ENCODE measurements at places on chromosomes 4 and X.

GRCh38 chr4:38278255-38278654 is 318.1 kb downstream of the PTTG2 start:
- no peak for DNase-seq

DNA sequence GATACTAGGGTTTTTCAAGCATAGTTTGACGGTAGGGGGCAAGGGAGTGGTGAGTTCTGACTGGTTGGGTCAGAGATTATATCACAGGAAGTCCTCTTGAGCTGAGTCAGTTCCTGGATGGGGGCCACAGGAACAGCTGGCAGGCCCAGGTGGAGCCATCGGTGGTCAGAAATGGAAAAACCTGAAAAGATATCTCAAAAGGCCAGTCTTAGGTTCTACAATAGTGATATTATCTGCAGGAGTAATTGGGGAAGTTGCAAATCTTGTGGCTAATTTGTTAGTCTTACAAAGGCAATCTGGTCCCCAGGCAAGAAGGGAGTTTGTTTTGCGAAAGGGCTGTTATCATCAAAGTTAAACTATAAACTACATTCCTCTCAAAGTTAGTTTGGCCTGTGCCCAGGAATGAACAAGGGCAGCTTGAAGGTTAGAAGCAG is 159.3 kb downstream of the PTCHD1 start:
- no peak for DNase-seq

- no peak for DNase-seq
Observed at GRCh38 chr4:101953949-101954348, 163.4 kb downstream of the BANK1 start.

GRCh38 chrX:23317799-23318724 is 16.6 kb upstream of the PTCHD1 start:
- no peak for DNase-seq

- no peak for DNase-seq
Observed at GRCh38 chrX:45506149-45506730, 305.6 kb upstream of the DIPK2B start.

GRCh38 chrX:16845686-16846085 is 24.5 kb downstream of the RBBP7 start:
- no peak for DNase-seq

DNA sequence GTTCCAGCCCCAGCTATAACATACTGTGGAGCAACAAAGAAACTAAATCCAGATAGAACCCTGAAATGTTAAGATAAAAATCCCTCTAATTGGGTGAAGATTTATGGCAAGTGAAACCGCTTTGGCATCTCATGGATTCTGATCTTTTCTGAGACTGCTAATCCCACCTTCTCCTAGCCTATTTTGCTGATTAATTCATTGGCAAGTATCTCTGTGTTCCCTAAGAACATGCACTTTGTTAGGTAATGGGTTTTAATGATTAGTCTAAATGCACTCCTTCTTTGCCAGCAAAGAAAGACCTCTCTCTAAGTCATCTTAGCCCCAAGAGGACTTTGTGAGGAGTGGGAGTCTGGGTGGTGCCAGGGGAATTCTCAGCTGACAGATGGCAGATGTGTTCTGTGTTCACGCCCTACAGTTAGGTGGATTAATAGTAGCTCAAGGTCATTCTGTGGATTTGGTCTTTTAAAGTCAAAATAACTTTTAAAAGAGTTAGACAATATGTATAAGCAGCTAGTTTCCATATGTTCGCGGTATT is 171.3 kb downstream of the UNC5C start:
- no peak for DNase-seq

GRCh38 chr4:123409334-123409733 is 12.7 kb downstream of the SPRY1 start:
- no peak for DNase-seq

GRCh38 chr4:142378179-142378578 is 467.9 kb downstream of the INPP4B start:
- DNase-seq: no peak

DNA sequence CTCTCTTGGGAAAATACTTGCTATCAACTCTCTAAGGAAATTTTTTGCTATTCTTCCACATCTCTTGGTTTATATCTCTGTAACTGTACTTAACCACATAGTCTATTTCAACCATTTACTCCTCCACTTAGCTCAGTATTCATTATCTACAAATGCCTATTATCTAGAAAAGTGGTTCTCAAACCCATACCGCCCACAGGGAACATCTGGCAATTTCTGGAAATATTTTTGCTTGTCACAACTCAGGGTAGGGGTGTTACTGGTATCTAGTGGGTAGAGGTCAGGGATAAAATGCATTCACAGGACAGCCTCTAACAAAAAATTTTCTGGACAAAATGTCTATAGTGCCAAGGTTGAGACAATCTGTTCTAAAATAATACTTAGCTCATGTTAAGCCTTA is 14.4 kb downstream of the ATRX start:
- DNase-seq: no peak

DNA sequence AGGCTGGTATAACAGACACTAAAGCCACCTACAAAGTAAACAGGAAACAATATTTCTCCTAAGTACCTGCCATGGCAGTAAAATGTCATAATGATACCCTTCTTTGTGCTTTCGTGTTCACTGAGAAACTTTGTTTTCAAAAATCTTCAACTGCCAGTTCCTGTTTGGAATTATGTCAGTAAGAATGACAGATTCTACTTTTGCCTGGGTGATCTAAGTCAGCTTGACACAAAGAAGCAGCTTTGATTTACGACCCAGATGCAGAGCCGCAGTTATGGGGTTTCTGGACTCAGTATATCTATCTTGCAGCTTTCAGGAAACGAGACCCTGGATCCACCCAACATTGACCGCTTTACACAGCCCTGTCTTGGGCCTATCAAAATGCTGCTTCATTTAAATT is 71.2 kb downstream of the SNX25 start:
- DNase-seq: no peak

DNA sequence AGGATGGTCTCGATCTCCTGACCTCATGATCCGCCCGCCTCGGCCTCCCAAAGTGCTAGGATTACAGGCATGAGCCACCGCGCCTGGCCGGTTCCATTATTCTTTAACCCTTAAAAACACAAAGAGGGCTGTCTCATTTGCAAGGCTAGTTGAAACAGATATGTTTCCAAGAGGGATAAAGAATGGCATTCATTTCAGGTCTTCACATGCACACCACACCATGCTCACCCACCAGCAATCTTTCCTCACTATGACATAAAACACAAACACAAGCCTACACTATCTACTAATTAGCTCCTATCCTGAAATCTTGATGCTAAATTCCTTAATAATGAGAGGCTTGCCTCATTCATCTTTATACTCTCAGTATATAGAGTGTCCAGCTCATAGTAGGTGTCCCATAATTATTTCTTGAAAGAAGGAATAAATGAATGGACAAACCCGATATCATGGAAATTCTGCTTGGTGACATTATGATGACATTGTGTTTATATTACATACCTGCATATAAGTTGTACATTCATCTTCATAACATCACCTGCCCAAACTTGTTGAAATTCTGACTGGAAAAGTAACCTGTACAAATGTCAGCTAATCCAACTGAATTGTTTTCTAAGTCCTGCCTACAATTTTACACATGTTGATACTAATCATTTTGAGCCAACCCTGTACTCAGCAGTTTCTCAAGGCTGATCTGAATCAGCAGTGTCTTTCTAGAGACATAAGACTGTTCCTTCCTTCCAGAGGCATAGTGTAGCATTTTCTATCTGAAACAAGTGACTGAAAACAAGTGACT is 408.5 kb downstream of the KLHL13 start:
- no peak for DNase-seq

DNA sequence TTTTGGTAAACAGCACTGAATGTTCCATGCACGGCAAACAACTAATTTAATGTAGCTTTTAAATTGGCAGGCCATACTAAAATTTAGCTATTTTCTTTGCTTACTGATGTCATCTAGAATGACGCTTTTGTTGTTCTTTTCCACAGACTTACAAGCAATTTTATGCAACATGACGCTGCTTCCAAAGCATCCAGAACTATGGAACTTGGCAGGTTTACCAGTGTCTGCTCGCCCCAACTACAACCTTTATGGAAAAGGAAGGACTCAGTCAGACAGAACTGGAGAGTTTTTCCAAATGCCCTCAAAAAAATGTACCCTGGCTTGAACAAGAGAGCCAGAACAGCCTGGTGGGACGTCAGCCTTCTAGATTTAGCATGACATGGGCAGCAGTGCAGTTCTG is 58.7 kb downstream of the ANOS1 start:
- DNase-seq: no peak

DNA sequence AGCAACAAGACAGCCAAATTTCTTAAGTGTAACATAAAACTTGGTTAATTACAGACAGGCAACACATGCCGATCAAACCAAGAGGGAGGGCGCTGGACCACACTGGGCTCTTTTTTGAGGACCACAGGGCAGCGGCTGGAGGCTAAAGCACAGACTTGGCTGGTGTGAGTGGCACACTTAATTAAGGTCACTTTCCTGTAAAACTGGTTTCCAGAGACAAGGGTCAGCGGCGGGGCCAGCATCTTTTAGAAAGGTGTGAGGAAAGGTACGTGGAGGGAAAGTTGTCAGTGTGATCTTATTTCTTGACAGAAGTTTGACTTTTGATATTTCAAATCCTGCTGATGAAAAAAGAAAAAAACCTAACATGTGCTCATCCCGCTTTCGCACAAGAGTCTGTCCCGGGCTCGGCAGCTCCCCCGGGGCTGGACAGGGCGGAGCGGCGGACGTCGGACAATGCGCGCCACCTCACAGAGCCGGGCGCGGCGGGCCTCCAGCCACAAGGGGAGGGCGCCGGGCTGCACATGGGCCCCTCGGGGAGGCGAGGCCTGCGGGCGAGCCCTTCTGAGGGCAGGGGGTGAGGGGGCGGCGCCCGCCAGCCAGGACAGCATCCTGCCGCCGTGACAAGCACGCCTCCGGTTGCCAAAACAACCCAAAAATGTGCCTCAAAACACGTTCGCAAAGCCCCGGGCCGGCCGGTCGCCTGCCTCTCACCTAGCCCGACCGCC is 660 bp upstream of the HSPA4L start:
- DNase-seq: no peak

DNA sequence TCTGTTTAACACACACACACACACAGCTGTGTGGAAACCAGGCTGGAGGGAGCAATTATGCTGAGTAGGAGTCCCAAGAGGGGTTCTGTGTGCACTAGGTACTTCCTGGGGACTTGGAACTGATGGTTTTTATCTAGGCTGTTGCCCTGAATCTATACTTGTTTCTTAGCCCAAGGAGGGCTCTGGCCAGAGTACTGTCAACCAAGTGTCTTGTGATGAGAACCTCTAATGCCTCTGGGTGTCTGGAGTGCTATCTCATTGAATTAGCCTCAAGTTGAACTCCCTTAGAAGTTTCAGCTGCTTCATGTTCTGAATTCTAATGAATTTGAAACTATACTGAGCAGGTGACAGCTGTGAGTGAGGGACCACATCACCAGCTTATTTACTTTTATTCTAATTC is 16.6 kb downstream of the ARHGAP24 start:
- DNase-seq: no peak

DNA sequence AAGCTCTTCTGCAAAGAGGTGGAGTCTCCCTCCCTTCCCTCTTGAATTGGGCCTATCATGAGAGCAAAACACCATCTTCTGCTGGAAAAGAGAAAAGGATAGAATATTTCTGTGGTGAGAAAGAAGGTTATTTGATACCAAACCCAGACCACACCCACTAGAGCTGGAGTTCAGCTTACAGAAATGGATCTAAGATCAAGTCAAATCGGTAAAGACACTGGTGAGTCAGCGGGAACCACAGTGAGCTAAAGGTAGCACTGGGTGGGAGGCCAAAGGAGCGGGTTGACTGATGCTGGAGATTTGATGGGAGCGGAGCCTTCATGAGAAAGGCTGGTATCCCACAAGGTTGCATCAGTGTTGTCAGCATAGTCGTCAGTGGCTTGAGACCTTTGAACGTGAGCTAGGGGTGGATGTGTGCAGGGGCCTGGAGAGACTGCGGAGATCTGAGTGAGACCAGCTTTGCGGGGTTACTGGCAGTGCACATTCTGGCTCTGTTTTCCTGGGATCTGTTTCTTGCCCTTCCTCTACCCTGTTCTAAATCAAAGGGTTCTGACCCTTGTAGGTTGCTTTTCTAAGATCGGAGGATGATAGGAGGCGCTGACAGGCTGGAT is 106.4 kb upstream of the SCOC start:
- no peak for DNase-seq

- DNase-seq: no peak
Observed at GRCh38 chrX:125492439-125492838, 172.8 kb downstream of the TEX13C start.

- DNase-seq: no peak
Observed at GRCh38 chr4:29046781-29047180, 1673.4 kb upstream of the PCDH7 start.

DNA sequence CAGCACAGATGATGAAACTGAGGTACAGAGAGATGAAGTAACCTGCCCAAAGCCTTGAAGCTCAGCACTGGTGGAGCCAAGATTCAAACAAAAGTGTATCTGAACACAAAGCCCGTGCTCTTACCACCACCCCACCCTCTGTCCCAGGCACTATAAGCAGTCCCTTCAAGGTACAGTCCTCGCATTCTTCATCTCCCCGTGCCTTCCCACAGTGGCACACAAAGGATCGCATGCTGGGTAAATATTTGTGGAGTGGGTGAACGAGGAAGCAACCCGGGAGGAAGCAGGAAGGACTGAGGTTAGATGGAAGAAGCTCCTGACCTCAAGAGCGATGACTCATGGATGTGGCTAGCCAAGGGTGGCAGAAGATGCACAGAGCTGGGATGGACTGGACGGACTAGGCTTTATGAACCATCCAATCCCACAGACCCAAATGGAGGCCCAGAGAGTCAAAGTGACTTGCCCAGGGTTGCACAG is 18.4 kb downstream of the IQSEC2 start:
- no peak for DNase-seq

DNA sequence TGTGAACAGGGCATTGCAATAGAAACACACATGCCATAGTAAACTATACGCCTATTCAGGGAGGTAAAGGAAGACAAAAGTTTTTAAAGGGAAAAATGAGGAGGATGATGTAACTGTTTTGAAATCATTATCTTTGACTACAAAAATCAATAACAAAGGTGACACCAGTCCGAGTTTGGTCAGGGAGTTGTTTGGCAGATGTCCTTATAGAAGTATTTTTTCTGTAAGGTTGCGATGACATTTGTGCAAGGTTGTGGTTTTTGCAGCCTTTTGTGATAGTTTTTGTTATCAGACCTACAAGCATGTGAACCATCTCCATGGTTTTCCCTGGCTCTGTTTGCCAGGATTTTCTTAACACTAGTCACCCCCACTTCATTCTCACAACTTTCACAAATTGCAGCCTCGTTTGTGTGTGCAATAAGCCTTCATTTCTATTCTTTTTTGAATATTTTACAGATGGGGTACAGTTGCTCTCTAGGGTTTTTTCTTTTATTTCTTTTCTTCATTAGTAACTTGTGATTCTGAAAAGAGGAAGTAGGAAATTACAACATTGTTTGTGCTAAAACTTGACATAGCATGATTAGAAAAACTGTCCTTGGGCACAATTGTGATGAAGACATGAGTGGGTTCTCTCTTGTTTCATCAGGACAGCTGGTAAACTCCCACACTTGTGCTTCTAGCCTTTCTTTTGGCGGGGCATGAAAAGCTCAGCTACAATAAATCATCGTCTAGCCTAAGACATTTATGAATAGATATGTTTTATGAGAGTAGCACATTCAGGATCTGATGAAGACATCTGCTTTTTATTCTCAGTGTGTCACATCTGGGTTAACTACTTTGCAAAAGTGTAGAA is 60.2 kb upstream of the PNPLA4 start:
- DNase-seq: no peak
